ENCODE measurements at places on chromosomes 6 and 20.

DNA sequence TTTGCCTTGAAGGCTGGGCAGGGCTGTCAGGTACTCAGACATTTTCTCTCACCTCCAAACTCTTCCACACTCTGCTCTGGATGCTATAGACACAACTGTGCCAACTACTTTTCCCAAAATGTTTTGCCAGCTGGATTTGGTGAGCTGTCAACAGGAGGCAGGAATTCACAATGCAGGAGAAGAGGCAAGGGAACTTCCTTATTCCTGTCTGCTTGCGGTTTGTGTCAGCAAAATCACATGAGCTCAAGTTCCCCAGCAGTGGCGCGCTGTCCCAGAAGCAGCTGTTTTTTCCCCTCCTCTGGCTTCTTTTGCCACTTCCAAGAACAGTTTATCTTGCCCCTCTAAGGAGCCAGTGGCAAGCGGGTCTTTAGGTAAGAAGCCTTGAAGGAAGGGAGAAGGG is 608.2 kb downstream of the PRKN start:
- no peak for DNase-seq

GRCh38 chr6:31400467-31401289 is 2.7 kb upstream of the MICA start:
- DNase-seq, result no peak

DNA sequence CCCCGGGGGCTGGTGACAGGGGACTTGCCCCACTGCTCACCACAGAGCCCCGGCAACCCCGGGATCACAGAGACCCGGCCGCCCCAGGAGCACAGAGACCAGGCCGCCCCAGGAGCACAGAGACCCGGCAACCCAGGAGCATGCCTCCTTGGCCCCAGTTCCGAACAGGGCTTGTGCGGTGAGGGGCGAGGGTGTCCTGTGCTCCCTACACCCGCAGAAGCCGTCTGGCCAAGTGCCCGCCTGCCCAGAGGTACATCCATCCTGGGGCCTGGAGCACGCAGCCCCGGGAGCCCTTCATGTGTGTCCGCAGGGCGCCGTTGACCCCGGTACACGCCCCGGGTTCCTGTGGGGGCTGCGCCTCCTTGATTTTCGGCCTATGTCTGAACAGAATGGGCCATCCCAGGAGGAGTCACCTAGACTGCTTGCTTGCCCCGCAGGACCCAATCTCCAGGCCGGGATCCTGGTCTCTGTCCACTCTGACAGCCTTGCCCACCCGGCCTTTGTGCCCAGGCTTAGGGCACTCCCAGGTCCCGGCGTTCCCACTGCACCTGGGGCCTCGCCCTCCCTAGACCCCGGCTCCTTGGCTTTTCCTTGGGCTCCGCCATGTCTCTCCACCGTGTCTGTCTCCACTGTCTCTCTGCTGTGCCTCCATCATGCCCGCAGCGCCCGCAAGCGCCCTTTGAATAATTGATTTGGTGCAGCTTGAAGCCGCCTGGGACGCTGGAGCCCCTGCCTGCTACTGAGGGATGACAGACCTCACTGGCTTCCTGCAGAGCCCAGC is 219.8 kb downstream of the ERMARD start:
- no peak for DNase-seq

GRCh38 chr6:148203281-148203925 is 139.2 kb upstream of the SASH1 start:
- no peak for DNase-seq

DNA sequence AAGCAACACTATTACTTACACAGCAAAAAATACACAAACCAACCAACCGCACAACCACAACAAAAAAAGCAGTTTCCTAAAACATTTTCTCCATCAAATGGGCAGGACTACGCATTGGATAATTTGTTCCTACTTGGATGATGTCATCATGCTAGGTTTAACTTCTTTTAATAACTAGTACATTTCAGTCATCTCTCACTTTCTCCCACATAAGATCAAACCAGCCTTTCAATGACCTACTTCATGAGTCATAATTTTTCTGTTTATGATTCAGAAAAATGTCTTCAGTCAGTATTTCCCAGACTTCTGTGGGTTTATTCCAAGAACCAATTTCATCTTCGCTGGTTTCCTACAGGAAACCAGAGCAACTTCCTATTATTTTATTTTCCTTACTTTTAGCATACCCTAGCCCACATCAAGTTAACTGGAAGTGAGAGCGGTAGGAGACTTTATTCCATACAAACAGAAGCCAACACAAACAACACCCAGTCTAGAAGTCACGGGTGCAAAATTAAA is 134.2 kb downstream of the GMDS start:
- no peak for DNase-seq

DNA sequence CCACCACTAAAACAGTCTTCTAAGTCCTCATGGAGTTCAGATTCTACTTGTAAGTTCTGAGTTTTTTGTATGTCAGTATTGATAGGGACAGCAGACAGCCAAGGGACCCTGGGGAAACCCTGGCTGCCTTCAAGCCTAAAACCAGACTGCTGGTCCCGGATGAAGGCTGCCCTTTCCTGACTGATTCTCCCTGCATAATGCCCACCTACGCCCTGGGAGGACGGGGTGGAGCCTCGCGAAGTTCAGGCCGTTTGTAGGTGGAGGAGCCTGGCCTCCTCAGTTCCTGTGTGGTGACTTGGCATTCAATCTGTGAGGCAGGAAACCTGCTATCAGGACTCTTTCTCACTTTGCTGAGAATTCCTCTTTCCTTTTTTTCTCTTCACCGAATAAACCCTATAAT is 120.3 kb upstream of the LGSN start:
- peak; percentile 60 for DNase-seq

DNA sequence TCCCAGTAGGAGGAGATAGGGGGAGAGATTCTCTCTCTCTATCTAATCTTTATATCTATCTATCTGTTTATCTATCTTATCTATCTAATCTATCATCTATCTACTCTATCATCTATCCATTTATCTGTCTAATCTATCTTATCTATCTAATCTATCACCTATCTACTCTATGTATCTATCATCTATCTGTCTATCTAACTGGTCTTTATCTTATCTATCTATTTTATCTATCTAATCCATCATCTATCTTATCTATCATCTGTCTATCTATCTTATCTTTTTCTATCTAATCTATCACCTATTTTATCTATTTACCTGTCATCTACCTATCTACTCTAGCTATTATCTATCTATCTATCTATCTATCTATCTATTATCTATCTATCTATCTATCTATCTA is 109.4 kb downstream of the FNDC1 start:
- DNase-seq, result no peak

- DNase-seq, result no peak
Measured at GRCh38 chr6:40725390-40725789, 138.2 kb upstream of the LRFN2 start.

DNA sequence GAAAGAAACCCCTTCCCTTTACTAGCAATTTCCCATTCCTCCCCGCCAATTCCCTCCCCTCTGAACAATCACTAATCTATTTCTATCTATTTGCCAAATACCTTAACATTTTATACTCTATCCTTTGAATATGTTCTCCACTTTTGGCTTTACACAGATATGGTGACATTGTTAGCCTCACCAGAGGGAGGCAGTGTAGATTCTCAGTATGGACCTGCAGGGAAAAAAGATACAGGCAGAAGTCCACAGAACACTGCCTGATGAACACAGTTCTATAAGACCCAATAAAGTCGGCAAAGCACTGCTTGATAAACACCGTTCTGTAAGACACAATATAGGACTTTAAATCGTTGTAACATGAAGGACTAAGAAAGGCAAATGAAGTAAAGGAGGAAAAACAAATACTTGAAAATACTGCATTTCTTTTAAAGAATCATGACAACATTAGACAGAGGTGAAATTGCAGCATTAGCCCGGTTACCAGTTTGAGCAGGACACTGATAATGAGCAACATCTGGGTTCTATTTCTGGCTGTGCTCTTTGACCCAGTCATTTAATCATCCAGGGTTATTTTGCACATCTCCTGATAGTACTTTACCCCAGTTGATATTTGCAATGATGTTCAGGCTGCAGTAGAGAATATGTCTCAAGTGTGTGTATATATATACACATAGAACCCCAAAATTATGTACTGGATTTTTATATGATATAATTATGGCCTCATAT is 296.8 kb downstream of the UTRN start:
- peak; percentile 16 for DNase-seq

DNA sequence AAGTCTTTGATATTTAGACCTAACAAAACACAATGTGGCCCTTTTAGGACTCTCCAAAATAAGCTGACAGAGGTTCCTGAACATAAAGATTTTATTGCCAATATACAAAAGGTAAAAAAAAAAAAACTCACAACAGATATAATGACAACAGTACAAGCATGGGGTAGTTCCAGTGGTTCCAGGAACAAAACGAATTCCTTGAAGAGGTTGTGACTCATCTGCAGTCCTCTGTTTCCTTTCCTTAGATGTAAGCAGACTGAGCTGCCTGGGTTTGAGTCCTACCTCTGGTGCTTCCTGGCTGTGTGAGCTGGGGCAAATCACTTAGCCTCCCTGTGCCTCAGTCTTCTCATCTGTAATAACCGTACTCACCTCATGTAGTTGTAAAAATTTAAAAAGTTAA is 13.3 kb upstream of the CTAGE9 start:
- DNase-seq, result no peak

All from SHP77 (cell line).